GM03348 (cell line): ENCODE measurements at places on chromosomes 12 and 14.

GRCh38 chr14:54650959-54651351 is 84.0 kb downstream of the SAMD4A start:
- no peak for DNase-seq

DNA sequence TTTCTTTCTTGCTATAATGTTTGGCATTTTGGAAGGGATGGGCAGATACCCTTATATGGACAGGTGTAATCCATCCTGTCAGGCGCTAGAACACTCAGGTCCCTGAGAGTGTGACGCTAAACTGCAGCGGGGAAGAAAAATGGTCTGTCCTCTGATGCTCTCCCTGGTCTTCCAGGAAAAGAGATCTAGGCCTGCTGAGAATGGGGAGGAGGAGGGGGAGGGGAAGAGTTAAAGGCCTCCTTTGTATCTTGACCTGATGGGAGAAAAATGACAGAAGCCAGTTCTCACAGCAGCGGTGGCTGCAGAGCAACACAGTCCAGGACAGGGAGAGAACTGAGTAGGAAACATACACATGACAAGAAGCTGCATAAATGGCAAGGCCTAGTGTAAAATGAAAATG is 61.1 kb downstream of the RPS6KA5 start:
- no peak for DNase-seq

DNA sequence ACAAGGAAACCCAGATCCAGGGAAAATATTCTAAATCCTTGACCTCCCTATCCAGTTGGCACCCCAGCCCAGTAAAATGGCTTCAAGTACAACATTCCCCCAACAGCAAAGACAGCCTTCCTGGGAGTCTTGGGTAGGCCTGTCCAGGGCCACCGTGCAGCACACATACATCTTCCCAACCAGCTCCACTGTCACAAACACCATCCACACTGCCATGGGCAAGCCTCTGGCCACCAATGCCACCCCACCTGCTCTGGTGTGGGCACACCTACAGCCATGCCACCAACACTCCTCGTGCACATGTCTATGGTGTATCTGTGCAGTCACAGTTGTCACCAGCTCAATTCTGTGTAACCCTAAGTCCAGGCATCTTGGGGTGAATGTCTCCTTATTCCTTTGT is 193.2 kb downstream of the DAD1 start:
- DNase-seq: no peak

- peak; percentile 29 for DNase-seq
Observed at GRCh38 chr12:79549531-79550271, 141.1 kb downstream of the PAWR start.

- no peak for DNase-seq
Observed at GRCh38 chr12:15299947-15300346, 22.4 kb upstream of the PTPRO start.

- no peak for DNase-seq
Observed at GRCh38 chr14:78282437-78282836, 112.3 kb downstream of the NRXN3 start.

DNA sequence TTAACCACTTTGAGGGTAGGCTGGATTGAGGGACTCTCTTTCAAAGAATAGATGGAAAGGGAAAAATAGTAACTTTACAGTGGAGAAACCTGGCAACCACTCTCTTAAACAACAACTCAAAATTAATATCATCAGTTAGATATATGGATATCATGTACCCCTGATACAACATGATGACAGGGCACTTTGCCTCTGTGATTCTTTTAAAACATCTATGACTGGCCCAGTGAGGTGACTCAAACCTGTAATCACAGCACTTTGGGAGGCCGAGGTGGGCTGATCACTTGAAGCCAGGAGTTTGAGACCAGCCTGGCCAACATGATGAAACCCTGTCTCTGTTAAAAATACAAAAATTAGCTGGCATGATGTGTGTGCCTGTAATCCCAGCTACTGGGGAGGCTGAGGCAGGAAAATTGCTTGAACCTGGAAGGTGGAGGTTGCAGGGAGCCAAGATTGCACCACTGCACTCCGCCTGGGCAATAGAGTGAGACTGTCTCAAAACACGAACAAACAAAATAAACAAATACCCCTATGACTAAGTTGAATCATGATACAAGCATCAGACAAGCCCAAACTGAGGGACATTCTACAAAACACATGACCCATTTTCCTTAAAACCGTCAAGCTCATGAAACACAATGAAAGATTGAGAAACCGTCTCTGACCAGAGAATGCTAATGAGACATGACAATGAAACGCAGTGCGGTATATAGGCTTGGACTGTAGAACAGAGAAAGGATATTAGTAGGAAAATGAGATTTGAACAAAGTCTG is 26.4 kb upstream of the SLC7A8 start:
- DNase-seq: no peak

DNA sequence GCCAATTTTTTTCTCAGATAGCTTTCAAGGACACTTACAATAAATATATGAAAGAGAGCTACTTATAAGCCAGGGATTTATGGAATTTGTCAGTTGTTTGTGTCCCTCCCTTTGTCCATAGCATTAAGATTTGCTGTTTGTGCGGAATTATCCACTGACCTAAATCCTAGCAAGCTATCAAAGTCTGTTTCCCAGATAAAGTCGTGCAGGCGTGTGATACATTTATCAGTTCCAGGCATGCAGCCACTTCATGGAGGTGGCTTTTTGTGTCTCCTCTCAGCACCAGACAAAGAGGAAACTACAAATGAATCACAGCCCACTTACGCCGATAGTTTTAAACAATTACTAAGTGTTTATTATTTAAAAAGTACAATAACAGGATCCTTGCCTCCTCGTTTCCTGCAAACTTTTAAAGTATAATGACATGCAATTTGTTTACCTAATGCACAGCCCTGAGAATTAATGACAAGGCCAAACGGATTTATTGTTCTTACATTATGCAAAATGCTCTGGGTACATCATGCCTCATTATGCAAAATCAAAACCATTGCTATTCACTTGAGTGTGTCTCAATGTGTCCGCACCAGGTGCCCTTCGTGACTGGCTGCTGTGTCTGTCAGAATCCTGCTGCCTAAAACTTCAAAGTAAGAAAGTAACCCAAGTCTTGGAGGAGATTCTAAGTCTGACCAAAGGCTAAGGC is 423.2 kb downstream of the GLT1D1 start:
- DNase-seq: no peak

DNA sequence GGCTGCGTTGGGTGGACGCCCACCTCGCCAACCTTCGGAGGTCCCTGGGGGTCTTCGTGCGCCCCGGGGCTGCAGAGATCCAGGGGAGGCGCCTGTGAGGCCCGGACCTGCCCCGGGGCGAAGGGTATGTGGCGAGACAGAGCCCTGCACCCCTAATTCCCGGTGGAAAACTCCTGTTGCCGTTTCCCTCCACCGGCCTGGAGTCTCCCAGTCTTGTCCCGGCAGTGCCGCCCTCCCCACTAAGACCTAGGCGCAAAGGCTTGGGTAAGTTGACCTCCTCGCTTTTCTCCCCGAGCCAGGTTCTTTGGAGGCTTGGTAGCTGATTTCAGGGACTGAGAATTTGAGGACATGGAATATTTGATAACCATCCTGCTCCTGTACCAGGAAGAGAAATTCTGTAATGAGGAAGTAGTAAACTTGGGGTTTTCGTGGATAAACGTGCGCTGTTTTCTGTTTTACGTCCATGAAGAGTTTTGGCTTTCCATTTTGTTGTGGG is 530 bp downstream of the APAF1 start:
- peak; percentile 33 for DNase-seq

DNA sequence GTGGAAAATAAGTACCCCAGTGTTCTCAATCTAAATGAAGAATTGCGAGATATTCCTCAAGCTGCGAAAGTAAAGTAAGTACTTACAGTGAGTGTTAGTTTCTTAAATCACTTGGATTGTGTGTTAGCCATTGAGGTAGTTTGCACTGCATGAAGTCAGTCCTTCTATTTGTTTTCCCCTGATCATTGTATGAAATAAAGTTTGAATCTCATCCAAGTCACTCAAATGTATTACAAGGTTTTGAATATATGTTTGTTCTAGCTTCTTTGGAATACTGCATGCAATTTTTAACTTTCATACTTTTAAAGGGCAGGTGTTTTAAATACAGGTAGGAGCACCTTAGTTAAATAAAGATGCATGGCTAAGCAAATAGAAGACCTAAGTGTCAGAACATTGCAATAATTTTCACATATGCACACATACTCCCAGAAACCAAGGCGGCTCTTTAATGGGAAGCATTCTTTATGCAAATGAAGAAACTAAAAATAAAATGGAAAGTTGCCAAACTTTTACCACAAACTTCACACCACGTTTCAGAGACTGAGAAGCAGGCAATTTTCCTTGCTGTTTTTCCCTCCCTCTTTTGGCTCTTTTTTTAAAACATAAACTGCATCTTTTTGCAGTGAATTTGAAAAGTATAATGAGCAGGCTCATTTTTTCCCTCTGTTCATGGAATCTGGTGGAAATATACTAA is 105.6 kb downstream of the GPR135 start:
- DNase-seq: no peak

GRCh38 chr14:90531497-90531896 is 134.7 kb downstream of the CALM1 start:
- no peak for DNase-seq

GRCh38 chr12:82740129-82741000 is 53.7 kb downstream of the TMTC2 start:
- DNase-seq: peak; percentile 69

GRCh38 chr12:95096852-95097251 is 23.4 kb upstream of the NR2C1 start:
- peak; percentile 46 for DNase-seq

- DNase-seq: peak; percentile 91
Observed at GRCh38 chr14:22556990-22557623, 31.9 kb downstream of the DAD1 start.

GRCh38 chr12:9669534-9669933 is at the start of gene CLEC2D:
CLEC2D (plus strand) TSS chr12:9669713; CDS start chr12:9669735, 22 bp downstream.
- DNase-seq: no peak

GRCh38 chr12:1886396-1887008 is 31.9 kb downstream of the CACNA2D4 start:
- no peak for DNase-seq

- no peak for DNase-seq
Observed at GRCh38 chr12:103809154-103809553, 31.9 kb downstream of the NT5DC3 start.

- DNase-seq: peak; percentile 53
Observed at GRCh38 chr14:103161054-103161397, 37.8 kb downstream of the TNFAIP2 start.

GRCh38 chr12:130698106-130698505 is 18.0 kb downstream of the RIMBP2 start:
- no peak for DNase-seq

- peak; percentile 59 for DNase-seq
Observed at GRCh38 chr12:46389031-46389616, 16.6 kb upstream of the SLC38A2 start.

GRCh38 chr12:51009056-51009440 is 17.1 kb downstream of the SLC11A2 start:
- DNase-seq: no peak

DNA sequence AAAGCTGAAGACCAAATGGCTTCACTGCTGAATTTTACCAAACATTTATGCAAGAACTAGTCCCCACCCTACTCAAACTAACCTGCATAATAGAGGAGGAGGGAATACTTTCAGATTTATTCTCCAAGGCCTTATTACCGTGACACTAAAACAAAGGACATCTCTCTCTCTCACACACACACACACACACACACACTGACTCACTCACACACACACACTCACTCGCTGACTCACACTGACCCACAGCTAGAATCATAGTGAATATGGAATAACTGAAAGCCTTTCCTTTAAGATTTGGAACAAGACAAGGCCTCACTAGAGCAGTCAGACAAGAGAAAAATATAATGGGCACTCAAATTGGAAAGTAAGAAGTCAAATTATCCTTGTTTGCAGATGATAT is 1014.1 kb downstream of the TMTC2 start:
- no peak for DNase-seq

DNA sequence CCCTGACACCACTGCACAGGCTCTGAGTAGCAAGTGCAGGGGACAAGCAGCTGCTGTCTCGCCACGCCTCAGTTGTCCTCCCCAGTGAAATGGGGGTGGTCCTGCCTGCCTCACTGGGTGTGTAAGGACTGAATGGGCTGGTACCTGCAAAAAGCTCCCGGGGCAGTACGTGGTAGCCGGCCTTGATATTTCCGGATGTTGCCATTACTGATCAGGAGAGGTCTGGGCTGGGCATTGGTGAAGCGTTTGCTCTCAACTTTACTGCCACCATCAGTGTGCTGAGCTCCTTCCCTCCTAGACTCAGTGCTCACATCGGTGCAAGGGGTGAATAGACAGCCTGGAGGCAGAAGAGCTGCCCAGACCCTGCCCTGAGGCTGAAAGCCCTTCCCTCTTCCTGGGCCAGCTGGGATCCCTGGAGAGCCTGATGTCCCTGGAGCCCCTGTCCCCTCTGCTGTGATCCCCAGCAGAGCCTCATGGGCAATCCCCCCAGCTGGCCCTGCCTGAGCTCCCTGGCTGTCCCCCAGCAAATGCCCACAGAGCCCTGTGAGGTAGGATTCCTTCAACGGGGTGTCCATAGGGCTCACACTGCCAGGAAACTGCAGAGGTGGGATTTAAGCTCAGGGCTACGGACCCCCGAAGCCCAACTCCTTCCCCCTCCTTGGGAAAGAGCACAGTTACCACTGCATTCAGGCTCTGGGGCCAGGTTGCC is 18.2 kb downstream of the DIO3 start:
- no peak for DNase-seq

GRCh38 chr12:27653661-27654060 is 42.6 kb upstream of the REP15 start:
- DNase-seq: no peak

- DNase-seq: no peak
Observed at GRCh38 chr12:98227162-98227561, 288.2 kb upstream of the TMPO start.

GRCh38 chr14:44149597-44149996 is 357.5 kb downstream of the FSCB start:
- no peak for DNase-seq

DNA sequence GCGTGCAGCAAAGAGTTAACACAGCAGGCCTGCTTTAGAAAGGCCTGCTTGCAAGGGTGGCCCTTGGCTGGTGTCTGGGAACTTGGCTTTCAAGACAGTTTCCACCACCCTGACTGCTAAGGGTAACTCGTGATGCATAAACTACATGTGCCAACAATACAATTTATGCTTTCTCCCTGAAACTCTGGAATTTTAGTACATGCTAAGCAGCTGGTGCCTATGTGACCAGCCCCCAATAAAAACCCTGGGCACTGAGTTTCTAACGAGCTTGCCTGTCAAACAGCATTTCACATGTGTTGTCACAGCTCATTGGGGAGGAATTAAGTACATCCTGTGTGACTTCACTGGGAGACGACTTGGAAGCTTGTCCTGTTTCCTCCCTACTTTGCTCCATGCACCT is 133.1 kb downstream of the SLC5A8 start:
- DNase-seq: peak; percentile 22

- DNase-seq: peak; percentile 63
Observed at GRCh38 chr14:52355016-52355431, 40.9 kb downstream of the PTGER2 start.

DNA sequence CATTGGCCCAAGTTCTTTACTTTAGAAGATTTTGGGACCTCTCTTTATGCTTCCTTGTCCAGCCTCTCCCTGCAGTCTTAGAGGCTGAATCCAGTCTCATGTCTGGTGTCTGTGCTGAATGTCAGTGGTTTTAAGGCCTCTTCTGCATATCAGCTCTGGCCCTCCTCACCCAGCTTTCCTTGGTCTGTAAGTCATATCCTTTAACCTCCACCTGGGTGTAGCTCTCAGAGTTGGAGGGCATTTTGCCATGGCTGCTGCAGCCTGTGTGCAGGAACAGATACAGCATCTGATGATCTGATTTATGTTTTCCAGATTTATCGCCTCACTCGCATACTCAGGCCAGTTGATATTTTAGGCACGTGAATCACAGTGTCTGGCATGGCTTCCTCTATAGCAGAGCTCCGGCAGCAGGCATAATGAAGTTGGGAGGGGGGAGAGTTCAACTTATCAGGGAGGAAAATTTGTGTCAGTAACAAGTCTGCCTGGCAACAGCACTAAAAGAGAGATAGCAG is 335.0 kb downstream of the PCNX1 start:
- DNase-seq: peak; percentile 46
